Left ventricle myocardium inferior (tissue), 1 donor: ENCODE measurements at places on chromosomes 6 and 20. TPM values are rescaled to one million over a fixed set of nuclear protein-coding genes. Genes with fewer than 3 reads are reported as not detected.

- no peak for DNase-seq
Measured at GRCh38 chr20:44304383-44304782, 6.6 kb downstream of the FITM2 start.

- DNase-seq: no peak
Measured at GRCh38 chr6:117600008-117600743, 2.1 kb downstream of the GOPC start.

- DNase-seq: no peak
Measured at GRCh38 chr20:61252601-61253263, 671 bp downstream of the CDH4 start.

- DNase-seq: no peak
Measured at GRCh38 chr6:13252790-13253189, 75.5 kb downstream of the TBC1D7 start.

- DNase-seq: peak; percentile 32
Measured at GRCh38 chr20:2767768-2768631, 32.4 kb downstream of the CPXM1 start.

DNA sequence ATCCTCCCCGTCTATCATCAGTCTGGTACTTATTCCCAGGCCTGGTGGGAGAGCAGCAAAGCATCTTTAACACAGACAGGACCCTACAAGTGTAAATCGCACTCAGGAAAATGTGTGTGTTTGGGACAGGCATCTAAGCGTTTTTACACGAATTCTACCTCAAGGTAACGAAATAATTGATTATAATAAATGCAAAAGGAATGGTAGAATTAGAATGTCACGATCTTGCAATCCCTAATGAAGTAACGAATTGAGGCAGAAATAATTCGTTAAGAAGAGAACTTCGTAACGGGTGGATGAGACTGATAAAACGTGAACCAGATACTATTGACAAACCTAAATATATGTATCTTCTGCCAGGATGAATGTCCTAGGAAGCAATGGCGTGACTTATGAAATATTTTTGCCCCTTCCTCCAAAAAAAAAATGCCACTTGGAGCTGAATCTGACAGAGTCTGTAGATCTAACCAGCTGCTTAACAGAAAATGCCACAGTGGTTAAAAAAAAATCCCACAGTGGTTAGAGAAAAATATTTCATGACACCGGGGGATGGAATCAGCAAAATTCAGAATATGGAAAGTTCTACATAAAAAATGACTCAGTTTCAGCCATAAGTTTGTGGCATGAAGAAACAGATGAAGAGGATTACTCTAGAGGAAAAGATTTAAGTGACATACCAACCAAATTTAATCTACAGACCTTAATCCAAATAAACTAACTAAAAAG lies 68.7 kb downstream of the F13A1 start:
- no peak for DNase-seq

DNA sequence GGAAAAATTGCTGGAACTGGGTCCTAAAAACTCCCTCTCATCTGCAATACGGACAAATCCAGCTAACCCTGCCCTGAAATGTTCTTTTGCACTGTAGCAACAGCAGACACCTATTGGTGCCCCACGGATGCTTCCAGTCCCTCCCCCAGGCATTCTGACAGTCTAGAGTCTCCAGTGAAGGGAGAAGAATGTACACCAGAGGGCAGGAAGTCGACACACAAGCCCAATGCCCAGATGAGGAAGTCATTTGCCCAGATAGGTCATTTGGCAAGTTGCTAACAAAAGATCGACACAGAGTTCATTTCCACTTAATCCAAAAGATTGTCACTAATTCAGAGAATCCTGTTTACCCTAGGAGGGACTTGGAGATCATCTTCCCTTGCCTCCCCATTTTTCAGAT lies 293.0 kb upstream of the PRDM1 start:
- DNase-seq: no peak

DNA sequence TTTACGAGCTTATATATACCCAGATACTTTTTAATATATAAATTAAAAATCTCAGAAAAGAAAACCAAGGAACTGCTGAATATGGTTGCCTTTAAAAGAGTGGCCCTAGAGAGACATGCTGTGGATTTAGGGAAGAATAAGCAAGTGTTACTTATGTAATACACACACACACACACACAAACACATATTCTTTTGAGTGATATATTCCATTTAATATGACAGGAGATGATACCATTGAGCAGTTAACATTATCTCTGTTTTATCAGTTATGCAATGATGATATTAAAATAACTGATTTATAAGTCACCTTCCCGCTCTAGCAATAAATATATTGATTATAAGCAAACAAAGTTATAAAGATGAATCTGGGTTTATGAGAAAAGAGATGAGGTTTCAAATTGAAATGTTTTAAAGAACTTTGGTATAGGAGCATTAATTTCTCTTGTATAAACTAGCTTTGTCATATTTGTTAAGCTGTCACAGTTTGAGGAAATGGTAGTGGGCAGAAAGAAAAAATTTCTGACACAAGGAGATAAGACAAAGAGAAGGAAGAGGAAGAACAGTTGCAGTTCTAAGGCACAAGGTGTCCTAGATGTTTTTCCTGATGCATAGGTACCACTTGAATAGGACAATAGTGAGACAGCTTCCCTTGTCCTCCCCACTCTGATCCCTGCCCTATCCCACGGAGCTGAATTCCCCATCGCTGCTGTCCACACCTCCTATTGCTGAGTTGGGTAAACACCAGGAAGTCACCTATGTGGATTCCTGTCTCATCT lies 26.4 kb downstream of the GPX5 start:
- no peak for DNase-seq

DNA sequence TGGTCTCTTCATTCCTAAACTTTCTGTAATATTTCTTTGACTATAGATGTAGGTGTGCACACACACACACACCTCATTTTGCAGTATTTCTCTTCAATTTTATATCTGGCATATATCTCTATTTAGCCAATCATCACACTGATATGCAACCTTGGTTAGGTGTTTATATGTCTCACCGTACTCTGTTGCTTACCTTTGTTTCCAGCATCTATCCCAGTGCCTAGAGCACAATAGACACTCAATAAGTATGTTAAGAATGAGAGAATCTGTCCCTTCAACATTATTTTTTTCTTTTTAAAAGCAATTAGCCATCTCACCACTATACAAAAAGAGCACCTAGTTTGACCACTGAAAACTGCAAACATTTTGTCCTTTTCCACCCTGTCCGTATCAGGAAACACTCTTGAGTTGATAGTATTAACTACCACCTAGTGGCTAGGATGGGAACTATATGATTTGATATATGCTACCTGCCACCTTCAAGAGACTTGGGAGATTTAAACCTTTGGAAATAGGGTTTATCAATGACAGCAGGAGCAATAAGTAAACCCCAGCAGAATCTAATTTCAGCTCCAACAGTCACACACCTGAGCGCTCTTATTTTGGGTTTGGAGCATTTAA lies 48.7 kb upstream of the RSPO3 start:
- DNase-seq: no peak

GRCh38 chr6:110629153-110629552 lies 152.7 kb upstream of the SLC22A16 start:
- DNase-seq: no peak

- DNase-seq: no peak
Measured at GRCh38 chr20:17664025-17664633, 17.9 kb downstream of the RRBP1 start.

- DNase-seq: no peak
Measured at GRCh38 chr20:45444050-45444449, 25.5 kb upstream of the WFDC2 start.

DNA sequence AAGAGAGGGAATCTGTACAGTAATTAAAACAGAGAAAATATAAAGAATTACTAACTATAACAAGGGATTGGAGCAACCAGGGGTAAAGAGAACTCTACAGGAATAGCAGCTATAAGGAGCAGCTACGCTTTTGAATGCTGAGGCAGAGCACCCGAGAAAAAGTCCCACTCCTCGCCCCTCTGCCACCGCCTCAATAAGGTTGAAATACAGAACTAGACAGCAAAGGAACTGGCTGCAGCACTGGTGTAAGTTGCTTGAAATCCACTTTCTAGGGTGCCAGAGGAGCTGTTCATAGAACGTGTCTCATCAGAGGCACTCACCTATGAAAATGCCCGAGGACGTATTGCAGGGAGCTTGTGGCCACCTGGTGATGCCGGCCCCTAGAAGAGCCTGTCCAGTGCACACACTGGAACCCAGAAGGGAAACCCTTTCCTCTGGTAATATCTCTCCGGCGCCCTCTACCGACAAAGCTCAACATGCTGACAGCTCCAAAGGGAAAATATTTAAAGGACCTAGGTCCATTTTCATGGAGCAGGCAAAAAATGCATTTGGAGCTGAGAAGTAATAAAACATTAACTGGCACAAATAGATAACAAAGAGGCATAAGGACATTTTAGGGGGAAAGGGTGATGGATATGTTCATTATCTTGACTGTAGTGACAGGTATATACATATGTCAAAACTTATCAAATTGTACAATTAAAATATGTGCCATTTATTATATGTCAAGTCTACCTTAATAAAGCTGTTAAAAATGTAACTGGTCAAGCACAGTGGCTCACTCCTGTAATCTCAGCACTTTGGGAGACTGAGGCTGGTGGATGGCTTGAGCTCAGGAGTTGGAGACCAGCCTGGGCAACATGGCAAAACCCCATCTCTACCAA lies 137.4 kb upstream of the HDAC2 start:
- DNase-seq: peak; percentile 39

DNA sequence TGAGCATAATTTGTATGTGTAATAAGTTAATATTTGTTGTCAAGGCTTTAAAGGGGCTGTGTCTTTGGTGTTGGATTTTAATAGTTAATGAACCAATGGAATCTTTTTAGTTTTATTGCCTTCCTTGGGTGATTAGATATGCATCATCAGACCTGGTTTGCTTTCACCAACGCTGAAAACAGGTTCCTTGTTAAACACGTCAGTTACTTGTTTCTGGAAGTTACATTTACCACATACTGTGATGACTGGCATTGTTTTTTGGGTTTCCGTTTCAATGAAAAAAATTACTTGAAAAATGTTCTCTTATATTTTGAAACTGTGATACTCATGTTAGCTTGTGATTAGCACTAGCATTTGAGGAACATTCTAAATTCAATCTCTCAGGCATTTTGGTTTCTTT lies 58.6 kb upstream of the RNF144B start:
- no peak for DNase-seq

DNA sequence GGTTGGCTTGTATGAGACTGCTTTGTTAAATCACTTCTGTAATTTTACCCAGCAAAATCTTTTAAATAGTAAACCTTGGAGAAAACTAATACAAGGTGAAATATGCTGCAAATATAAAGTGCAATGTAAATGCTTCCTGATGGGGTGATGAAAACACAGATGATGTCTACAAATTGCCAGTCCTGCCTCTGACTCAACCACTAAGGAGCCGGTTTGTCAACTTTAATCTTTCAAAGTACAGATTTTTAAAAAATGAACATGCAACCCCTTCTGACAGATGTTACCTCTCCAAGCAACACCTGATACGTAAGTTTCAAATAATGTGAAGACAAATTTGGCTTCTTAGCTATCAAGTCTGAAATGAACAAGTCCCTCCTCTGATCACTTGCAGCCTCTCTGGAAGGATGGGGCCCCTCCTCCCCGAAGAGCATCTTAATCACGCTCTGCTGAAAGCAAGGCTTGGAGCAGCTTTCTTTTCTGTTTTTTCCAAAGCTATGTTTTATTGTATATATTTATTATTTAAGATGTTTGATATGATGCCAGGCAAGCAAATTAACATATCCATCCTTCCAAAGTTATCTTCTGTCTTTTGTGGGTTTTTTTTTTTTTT lies 196.0 kb downstream of the MYLK4 start:
- DNase-seq: no peak

GRCh38 chr6:33744895-33745546 lies 1.7 kb downstream of the IP6K3 start:
- DNase-seq: no peak

- DNase-seq: no peak
Measured at GRCh38 chr6:35686873-35687555, 1.7 kb downstream of the FKBP5 start.

- no peak for DNase-seq
Measured at GRCh38 chr6:47485491-47486135, 8.0 kb downstream of the CD2AP start.

DNA sequence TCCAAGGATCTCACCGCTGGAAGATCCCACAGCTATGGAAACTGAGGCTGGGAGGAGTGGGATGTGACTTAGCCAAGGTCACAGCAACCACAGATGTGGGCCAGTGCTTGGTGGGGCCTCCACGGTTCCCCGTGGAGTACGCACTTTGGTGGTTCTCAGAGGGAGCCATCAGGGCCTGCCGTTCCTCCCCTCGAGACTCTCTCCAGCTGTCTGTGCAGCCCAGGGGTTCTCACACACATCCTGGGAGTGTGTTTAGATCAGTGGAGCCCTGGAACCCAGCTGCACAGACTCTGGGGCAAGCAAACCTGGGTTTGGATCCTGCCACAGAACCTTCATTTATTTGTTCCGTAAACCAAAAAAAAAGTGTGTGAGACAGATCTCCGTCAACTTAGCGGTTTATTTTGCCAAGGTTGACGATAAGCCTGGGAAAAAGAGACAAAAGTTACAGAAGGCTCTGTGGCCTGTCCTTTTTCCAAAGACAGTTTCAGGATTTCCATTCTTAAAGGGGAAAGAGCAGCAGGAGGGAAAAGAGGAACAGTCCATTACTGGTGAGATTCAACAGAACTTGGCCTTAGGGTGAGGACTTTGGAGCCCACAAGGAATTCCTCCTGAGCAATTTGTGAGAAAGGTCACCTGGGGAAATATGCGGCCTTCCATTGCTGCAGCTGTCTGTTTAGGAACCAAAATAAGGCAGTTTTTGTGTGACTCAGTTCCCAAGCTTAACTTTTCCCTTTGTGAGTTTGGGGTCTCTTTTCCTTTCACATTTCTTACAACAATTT lies 13.6 kb upstream of the MYMX start:
- no peak for DNase-seq

GRCh38 chr6:166559211-166559610 lies 27.3 kb downstream of the RAMACL start:
- DNase-seq: no peak

- DNase-seq: peak; percentile 59
Measured at GRCh38 chr6:89368999-89369398, 16.5 kb upstream of the UBE2J1 start.

DNA sequence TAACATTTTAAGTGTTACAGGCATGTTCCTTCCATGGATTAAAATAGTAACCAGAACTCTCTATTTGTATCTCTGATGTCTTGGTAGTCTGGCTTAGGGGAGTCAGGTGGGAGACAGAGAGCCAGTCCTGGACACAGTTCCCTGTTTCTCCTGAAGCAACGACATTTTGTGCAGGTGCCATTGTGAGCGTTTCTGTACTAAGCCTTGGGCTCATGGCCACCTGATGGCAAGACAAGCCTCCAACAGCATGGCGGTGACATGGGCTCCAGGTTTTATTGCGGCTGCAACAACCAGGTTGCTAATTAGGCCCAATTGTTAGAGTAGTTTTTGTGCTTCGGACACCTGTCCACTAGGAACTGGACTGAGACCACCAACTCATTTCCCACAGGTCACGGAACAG lies 105.3 kb downstream of the PRDM13 start:
- DNase-seq: no peak

GRCh38 chr6:109875973-109876372 lies 102.1 kb upstream of the GPR6 start:
- DNase-seq: no peak

Gene ANGPT4
- 0.05 TPM for total RNA-seq

Gene MCHR2
- total RNA-seq: not detected

Gene NFKBIE
- total RNA-seq: 2.1 TPM

Gene C6orf118
- not detected for total RNA-seq

Gene ENTPD6
- 106 TPM for total RNA-seq

Gene PHACTR1
- 85.9 TPM for total RNA-seq

Gene ADGRF4
- total RNA-seq: not detected

Gene ITCH
- 40.1 TPM for total RNA-seq

Gene ETV7
- not detected for total RNA-seq

Gene PRR18
- not detected for total RNA-seq
